ENCODE measurements at places on chromosomes 4 and X.

DNA sequence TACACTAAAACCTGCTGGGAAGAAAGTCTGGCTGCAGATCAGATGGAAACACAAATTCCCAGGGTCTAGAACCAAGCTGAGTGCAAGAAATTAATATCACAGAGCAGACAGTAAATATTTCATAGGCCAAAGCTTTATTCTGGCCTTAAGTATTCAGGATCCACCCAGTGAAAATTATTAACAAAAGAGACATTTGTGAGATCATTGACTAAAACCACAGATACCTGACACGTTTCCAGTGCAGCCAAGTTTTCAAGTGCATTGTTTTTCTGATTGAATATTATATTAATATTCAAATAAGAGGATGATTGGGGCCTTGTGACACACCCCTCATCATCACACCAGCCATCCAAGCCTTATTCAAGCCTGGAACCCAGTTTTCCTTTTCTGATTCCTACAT is 10.3 kb downstream of the ELOVL6 start:
- no peak for DNase-seq

GRCh38 chr4:8305851-8306471 is 36.4 kb downstream of the HTRA3 start:
- no peak for DNase-seq

DNA sequence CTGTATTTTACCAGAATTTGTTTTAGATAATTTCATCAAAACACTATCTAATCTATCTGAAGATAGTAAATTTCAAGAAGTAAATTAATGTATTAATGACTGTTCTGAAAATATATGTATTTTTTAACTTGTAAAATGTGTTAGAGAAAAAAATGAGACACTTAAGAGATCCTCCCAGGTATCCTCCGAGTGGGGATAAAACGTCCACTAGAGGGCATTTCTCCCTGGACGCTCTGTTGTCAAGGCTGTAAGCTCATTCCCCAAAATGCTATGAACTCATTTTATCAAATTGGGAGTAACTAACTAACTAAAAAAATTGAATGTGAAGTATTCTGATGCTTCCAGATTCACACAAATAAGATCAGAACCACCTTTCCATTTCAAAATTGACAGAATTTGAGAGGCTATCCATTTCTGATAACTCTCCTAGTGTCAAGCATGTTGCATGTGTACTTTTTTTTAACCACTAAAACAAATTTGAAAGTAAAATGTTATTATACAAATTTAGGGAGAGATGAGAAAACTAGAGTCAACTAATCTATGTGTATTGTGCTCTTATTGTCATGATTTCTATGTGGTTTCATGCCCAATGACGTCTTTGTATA is 337.3 kb upstream of the HS3ST1 start:
- DNase-seq, result peak; percentile 35

GRCh38 chr4:83503974-83504373 is 19.1 kb upstream of the ABRAXAS1 start:
- no peak for DNase-seq

DNA sequence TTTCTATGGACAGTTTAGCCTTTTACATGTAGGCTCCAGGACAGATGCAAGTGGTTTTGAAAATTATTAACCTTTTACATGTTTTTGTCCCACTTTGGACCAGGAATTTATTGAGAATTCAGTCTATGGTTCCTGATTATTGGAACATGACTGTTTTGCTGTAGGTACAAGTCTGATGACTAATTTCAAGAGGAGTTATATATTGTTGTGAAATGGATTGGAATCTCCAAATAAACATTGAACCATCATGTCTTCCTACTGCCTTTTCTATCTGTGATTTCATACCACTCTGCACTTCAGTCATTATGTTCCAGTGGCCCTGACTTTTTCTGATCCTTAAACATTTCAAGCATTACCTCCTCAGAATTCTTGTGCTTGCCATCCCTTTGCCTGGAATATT is 35.9 kb downstream of the TBC1D19 start:
- no peak for DNase-seq

DNA sequence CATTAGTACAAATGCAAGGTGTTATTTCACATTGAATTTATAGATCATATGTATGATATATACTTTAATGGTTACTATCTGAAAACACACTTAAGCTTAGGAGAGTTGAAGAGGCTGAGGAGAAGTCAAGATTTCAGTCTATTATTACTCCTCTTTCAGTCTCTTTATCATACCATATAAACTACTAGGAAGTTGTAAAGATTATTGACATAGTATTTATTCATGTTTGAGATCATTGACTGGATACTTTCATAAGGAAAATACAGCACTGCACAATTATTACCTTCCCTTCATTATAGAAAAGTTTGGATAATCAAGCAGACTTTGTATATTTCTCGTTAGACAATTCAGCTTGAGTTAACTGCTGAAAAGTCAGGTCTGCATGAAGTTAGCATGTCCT is 10.0 kb upstream of the SGMS2 start:
- DNase-seq, result no peak

All from NCI-H524 (cell line).